HTR-8/SVneo (cell line): ENCODE measurements at places on chromosomes 1 and 21.

DNA sequence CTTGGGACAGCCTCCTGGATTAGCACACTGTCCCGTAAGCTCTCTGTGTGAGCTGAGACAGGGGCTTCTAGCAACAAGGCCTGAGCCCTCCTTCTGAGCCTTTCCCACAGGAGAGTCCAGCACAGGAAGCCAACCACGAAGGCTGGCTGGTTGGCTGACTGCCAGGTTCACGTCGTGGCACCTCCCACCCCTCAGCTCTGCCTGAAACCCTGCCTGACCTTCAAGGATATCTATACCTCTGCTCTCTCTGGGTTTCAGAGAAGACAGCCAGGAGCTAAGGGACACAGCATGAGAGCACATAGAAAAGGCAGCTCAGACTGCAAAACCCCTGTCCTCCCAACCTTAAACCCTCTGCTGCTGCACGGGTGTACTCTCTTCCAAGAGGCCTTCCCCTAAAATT lies 13.9 kb downstream of the DLGAP3 start:
- no peak for DNase-seq

GRCh38 chr1:66954208-66954607 lies 29.4 kb downstream of the MIER1 start:
- no peak for DNase-seq

DNA sequence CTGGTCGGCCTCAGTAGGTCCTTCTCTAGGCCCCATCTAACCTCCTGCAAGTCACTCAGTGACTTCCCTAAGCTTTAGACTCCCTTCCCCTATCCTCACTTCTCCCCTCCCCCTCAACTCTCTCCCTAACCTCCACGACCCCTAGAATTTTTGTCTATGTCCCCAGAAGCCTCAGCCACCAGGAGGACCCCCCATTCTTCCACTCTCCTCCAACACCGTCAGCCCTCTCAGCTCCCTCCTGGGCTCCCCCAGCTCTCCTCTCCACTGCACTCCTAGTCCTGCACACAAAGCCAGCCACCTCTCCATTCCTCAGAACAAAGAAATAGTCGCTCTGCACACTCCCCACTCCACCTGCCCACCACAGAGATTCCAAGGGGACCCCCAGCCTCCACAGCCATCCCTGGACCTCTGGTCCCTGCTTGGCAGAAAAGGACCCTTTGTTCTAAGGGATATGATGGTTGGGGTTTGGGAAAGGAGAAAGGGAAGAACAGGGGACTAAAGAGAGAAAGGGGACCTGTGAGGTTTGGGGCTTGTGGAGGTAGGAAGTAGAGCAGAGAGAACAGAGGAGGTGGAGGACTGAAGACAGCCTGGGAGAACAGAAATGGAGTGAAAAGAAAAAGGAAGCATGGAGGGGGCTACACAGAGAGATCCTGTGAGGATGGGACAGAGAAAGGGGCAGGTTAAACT lies 2.8 kb downstream of the ARHGEF2 start:
- DNase-seq = no peak

DNA sequence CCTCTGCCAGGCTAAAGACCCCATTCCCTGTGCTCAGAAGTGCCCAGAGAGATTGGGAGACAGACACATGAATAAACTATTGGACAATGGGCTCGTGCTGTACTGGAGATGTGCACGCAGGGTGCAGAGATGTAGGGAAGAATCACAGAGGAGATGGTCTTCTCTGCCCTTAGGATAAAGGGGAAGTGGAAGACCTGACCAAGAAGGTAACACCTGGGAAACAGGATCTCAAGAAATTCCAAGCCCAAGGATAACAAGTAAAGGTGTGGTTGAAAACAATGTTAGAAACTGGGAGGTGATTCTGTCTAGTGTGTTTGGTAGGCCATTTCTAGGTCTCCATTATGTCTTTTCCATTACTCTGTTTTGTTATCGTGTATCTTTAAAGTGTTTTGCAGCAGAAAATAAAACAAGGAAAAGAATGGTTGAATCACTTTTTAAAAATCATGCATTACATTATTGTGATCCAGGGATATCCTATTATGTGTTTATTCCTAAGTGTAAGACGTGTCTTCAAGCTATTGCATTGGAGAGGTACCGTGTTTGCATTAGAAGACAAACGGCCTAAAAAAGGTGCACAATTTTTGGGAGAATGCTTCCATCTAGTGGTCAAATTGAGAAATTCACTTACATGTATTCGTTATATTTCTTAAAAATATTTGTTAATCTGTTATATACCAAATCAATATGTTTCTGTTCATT lies 40.8 kb upstream of the KCTD3 start:
- peak; percentile 31 for DNase-seq

DNA sequence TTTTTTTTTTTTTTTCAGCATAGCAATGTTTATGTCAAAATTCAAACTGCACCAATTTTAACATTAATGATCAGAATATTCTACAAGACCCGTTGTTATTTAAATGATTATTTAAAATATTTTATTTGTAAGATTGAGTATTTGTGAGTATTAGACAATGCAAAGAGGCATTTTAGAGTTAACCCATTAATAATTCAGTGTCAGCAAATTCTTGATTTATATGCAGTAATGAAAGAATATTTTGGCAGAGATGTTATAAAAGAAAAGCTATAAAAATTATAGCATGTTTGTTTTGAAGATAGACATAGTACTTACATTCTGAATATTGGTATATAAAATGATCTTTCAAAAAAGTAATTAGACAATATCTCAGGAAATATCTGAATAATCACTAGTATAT lies 269.5 kb upstream of the ZRANB2 start:
- DNase-seq = no peak
